ENCODE measurements at places on chromosomes 1 and 21.
A peak's percentile ranks its signal among the peaks of the same experiment; 100 is the strongest.

DNA sequence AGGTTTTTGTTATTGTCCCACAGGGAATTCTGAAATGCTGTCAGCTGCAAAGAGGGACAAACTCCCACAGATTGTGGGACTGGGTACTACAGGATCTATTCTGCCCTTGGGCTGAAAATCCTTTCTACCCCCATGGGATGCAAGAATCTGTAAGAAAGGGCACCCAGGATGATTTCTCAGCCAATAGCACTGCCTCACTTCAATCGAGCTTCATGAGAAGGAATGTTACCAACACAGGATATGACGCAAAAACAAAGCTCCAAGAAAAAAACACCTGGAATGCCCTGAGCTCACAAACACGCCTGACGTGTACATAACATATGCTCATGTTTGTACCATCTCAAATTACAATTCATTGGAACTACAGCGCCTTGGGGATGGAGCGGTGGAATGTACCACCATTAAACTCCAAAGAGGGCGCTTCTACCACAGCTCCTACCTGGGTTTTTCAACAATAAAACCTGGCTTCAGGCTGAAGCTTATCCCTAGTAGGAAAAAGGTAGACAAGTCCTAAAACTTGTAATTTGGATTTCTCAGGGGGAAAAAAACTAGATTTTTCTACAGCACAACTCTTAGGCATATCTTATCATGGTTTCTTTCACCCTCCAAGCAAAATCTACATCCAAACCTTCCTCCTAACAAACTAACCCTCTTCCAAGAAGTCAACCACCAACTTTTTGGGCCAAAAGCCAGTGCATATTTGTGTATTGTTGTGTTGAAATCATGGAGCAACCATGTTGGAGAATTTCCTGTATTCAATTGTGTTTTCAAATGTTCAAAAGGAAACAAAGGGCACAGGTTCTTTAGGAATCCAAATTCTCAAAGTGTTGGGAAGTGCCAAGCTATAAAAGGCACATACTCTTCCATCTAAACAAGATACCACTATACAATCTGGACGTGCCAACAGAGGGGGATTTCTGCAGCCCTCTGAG lies 78.9 kb downstream of the TGFBR3 start:
- DNase-seq = no peak

GRCh38 chr1:64171246-64171645 lies 32.2 kb upstream of the UBE2U start:
- DNase-seq = no peak

DNA sequence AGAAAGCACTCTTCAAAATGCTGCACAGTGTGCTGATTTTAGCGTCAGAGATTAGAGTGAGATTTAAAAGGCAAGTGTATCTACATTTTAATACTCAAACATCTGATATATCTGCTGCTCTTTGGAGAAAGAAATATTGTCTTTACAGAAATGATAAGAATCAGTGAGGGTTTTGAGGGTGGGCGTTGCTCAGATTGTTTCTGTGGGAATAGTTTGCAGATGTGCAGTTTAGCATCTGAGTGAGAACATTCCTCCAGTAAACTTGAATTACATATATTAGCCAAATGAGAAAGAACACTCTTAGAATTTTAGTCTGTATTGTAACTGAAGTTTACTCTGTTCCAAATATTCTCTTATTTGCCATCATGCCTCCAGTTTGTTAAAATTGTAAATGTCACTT lies 549.2 kb downstream of the NEGR1 start:
- DNase-seq = no peak

GRCh38 chr1:26132128-26132833 lies 20.7 kb downstream of the PDIK1L start:
- DNase-seq = no peak

GRCh38 chr1:112744009-112744578 lies 29.0 kb upstream of the PPM1J start:
- DNase-seq = no peak

- DNase-seq = no peak
Observed at GRCh38 chr1:94713472-94714141, 106.5 kb upstream of the SLC44A3 start.

DNA sequence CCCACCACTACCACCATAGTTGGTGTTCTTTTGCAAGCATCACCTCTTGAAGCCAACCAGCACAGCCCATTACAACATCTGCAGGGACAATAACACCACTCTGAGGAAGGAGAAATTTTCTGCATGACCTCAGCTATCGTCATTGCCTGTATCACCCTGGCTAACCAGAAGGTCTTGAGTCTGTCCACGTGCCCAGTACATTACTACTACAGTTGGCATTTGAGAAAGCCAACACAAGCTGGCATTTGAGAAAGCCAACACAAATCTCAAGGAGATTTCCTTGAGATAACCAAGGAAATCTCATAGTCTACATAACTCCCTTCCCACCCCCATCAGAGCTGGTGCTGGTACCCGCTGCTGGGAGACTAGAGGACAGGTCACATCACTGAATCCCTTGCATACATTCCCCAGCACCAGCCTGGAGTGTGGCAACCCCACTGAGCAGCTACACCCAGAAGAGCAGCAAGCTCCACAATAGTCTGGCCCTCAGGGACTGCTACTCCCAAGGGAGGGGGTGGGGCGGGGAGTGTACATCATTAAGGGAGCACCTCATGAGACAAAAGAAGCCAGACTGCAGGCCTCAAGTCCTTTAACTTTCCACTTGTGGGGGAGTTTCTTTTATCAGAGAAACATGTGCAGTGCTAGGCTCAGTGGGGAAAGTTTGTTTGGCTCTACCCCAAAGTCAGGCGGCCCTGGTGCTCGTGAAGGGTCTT lies 46.0 kb upstream of the GUCA2A start:
- DNase-seq = no peak

GRCh38 chr1:40096977-40097782 lies at the start of gene PPT1:
TSS of gene PPT1 (minus strand) at chr1:40097252. CDS start at chr1:40097238, 14 bp downstream.
- DNase-seq = peak; percentile 87

DNA sequence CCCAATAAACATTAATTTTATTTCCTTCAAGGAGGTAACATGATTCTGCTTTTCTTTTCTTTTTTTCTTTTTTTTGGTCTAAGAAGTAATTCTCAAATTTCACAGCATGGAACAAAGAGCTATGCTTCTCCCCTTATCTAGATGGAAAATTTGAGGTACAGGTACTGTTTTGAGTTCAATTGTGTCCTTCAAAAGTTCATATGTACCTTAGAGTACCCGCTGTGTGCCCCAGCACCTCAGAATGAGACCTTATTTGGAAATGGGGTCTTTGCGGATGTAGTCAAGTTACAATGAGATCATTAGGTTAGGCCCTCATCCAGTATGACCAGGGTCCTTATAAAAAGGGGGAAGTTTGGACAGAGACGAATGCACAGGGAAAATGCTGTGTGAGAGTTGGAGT lies 22.0 kb downstream of the ELAPOR1 start:
- DNase-seq = no peak

DNA sequence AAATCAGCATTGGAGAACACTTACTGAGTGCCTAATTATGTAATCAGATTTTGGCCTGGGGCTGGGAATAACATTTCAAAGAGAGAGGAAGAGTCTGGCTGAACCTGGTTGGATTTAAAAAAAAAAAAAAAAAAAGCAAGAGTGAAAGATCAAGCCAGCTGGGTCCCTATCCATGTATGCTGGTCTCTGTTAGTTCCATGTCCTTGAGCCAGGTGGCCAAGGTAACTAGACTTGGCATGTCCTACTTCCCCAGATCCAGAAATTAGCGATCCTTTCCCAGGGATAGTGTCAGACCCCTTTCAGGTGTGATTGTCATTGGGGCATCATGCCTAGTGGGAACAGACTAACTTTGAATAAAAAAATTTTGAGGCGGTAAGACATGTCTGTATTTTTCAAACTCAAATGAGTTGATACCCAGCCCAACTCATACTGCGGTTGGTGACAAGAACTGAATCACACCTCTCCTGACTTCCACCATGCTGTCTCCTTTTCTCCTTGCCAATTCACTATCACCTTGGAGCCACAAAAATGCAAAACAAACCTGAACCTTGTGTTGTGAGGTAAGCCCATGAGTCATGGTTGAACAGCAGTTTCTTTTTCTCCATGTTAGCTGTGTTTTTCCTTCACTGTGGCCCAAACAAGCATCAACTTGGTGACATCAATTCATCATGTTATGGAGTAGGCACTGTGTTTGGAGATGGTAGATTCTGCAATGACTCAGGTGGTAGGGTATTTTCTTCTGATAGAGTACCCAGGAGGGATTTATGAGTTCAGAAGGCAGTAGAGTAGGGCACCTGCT lies 24.5 kb upstream of the PPP2R5A start:
- DNase-seq = no peak

DNA sequence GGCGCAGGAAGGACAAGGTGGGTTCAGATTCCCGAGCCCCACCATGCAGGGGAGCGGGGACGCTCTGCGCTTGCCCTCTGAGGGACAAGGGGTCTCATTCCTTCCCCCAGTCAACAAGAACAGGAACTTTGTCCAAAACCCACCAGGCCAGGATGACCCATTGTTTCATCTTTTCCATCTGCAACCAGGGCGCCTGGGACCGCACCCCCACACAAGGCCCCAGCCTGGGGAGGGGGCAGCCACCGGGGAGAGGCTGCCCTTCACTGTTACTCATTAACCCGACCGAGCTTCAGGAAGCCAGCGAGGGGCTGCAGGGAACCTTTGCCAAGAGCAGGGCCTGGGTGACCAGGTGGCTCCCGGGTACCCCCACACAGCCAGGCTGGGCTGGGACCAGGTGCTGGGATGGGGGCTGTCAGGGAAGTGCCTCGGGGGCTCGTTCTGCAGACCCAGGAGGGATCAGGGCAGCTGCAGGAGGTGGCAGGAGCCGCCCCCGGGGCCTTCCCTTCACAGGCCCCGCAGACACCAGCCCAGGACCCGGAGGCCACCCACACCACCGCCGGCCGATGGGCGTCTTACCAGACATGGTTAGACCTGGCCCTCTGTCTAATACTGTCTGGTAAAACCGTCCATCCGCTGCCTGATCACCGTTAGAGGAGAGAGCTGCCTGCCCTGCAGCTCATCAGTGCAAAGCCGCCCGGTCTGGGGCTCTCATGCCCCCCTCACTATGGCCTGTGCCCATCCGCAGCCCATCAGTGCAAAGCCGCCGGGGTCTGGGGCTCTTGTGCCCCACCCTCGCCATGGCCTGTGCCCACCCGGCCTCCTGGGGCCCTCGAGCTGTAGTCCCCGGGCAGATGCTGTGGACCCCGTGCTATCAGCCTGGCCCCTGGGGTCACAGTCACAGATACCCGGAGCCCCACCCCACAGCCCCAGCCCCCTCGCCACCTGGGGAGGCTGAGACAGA lies 4.9 kb upstream of the TTLL10 start:
- DNase-seq = no peak

DNA sequence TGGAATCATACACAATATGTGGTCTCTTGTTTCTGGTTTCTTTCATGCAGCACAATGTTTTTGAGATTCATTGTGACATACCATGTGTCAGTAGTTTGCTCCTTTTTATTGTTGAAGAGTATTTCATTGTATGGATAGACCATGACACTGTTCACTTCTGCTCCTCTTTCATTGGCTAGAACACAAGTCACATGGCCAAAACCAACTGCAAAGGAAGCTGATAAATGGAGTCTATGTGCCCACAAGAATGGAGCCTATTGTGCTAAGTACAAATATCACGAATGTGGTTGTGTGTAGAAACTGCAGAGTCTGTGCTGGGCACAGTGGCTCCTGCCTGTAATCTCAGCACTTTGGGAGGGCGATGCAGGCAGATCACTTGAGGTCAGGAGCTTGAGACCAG lies 28.6 kb upstream of the FNBP1L start:
- DNase-seq = no peak

DNA sequence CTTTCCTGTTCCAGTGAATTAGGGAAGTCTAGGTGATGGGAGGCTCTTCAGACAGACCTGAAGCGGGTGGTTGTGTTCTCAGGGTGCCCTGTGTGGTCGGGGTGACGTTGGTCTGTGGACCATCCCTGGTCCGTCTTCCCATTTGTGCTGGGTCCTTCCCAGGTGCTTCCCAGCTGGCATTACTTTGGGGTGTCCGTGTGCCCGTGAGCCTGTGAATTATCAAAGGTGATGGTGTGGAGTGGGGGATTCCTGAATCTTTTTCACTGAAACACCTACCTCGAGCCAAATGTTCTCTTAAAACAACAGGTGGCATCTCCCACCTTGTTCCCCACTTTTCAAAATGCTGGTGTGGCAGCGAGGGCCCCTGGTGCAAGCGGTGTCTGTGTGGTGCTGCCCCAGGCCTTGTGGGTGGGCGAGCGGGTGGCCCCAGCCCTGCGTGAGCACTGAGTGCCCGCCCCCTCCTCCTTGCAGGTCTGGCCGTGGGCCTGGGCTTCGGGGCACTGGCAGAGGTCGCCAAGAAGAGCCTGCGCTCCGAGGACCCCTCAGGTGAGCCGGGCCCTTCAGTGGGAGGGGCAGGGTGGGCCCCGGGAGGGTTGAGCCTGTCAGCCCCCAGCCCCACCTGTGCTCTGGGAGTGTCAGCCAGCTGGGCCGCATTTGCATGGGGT lies 37.0 kb downstream of the COQ8A start:
- DNase-seq = no peak

- no peak for DNase-seq
Observed at GRCh38 chr1:104671684-104672353, 922.1 kb downstream of the AMY1C start.

- peak; percentile 80 for DNase-seq
Observed at GRCh38 chr21:41802684-41803083, 35.8 kb upstream of the RIPK4 start.

DNA sequence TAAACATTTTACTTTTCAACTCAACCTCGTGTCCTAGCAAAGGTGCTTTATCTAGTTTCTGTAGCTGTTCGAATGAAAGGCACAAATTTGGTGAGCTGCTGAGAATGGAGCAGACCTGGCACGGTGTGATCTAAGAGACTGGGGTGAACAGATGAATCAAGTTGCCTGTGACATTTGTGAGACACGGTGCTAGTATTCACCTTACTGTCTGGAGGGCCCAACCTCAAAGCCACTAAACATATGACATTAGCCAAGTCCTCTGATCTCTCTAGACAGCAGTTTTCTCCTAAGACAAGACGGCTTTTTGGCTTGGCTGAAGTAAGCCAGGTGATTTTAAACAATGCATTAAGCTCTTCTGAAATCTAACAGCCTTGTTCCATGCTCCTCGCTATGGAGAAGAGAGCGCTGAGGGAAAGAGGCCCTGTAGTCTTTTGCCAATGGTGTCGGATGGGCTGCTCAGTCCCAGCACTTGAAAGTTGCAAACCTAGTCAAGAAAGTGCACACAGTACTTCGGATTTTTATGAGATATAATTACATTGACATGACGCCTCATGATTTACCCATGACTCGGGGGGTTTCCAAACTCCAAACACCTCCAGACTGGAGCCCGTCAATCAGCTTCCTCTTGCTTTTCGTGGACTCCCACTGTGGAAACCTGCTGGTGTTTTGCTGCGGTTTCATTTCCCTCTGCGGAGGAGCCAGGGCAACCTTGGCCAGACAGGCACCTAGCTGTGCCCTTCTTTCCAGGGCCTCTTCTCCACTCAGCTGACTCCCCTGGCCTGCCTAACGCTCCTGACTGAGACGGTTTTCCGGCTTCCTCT lies 794 bp upstream of the TOR3A start:
- DNase-seq = no peak

- no peak for DNase-seq
Observed at GRCh38 chr1:203048555-203049051, 22.3 kb downstream of the PPFIA4 start.
